NCI-H1930 (cell line): ENCODE measurements at places on chromosomes 11 and 22.

DNA sequence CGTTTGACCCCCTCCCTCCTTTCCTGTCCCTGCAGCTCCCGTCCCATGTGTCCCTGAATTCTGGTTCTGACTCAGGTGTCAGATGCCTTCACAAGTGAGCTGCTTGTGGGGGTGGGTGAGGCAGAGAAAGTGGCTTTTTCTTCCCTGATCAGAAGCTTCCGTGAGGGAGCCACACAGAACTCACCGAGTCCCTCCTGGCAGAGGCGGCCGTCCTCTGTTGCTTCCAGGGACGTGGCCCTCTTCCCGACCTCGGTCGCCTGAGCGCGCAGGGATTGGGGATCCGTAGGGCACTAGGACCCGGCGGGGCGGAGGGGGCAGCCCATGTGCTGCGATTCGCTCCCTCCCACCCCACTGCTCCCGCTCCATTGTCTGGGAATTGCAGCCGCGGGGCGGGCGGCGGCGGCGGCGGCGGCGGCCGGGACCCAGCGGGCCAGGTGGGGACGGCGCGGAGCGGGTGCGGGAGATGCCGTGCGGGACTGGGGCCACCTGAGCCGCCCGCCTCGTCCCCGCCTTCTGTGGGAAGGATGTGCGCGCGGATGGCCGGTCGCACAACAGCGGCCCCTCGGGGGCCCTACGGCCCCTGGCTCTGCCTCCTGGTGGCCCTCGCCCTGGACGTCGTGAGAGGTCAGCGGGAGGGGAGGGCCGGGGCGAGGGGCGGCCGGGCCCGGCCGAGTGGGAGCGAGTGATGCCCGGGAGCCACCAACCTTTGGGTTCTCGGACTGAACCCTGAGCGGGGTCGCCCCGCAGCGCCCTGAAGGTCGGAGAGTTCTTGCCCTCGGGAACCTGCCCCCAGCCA lies at the start of gene TMEM132A:
Gene TMEM132A, plus strand, starts transcription at position 351 of the 796 bp plus-strand sequence. Its CDS starts 174 bp downstream, at position 525.
- peak; percentile 62 for DNase-seq

DNA sequence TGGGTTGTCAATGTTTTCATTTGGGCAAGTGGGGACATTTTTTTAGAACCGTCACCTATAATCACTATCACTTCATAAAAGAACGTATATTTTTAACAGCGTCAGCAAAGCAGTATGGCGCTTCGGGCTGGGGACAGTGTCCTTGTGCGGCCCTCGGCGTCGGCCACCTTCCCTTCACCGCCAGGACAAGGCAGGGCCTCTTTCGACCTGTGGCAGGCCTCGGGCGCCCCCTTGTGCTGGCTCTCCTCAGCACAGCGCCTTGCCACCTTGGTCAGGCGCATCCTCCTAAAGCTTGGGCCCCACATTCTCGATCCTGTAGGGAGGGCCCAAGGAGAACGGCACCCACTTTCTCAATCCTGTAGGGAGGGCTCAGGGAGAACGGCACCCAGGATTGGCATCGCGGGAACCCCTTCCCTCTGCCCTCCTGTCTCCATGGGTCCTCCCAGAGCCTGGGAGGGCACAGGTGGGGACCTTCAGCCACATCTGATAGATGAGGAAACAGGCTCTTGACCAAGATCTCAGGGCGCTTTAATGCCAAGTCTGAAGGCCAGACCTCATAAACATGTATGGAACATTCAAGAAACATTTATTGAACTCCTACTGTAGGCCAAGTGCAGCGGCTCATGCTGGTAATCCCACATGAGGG lies 11.5 kb upstream of the FADD start:
- DNase-seq = no peak

- no peak for DNase-seq
These were observed 28.8 kb downstream of the KLHL22 start for GRCh38 chr22:20466659-20467379.

GRCh38 chr11:14898355-14898754 lies 6.3 kb upstream of the CYP2R1 start:
- no peak for DNase-seq

DNA sequence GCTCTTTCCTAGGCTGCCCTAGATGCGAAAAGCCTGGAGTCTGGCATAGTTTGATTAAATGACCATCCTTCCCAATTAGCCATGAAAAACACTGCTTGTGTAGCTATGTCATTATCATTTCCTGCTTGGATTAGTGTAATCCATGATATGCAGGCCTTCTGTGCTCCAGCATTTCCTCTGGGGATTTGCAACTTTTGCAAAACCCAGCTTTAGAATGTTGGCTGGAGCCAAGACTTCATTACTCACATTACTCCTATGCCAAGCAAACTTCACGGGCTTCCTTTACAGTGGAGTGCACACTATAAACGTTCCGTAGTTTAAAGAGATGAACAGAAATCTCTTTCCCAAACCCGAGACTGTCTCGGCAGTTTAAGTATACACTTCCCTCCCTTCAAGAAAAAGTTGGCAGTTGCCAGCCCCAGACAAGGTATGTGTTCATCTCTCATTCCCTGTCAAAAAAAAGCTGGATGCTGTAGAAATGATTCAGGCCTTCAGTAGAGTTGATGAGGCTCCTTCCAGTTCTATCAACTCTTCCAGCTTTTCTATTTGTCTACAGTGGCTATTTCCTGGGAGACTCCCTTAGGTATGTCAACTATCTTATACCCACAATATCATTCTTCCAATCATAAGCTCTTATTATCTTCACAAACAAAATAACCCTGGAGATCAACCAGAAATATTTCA lies 180.0 kb downstream of the MAML2 start:
- DNase-seq = no peak
